Umbilical cord (tissue), 2 donors: ENCODE measurements at places on chromosomes 3 and 15. TPM values are rescaled to one million over a fixed set of nuclear protein-coding genes. Genes with fewer than 3 reads are reported as not detected.

- DNase-seq = no peak
These were observed 8.2 kb downstream of the TPM1 start for GRCh38 chr15:63050731-63051155.

GRCh38 chr3:133884054-133884886, 11.4 kb downstream of the RAB6B start:
- no peak for DNase-seq

DNA sequence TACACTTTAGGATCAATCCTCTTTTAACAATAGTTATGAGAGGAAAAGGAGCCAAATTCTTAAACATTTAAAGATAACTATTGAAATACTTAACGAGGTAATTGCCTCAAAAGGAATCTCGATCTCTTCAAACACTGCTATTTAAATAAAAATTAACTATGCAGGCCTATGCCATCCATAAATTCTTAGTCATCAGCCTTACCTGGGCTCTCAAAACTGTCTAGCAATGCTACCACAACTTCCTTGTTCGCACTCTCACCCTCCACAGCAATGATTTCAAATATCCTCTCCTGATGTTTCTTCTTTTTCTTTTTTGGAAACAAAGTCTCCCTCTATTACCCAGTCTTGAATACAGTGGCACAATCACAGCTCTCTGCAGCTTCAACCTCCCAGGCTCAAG, 12.3 kb downstream of the ETFA start:
- DNase-seq = no peak

GRCh38 chr15:25655207-25655948, 207.7 kb downstream of the ATP10A start:
- no peak for DNase-seq

- no peak for DNase-seq
These were observed 55.8 kb upstream of the PDZRN3 start for GRCh38 chr3:73680391-73681095.

DNA sequence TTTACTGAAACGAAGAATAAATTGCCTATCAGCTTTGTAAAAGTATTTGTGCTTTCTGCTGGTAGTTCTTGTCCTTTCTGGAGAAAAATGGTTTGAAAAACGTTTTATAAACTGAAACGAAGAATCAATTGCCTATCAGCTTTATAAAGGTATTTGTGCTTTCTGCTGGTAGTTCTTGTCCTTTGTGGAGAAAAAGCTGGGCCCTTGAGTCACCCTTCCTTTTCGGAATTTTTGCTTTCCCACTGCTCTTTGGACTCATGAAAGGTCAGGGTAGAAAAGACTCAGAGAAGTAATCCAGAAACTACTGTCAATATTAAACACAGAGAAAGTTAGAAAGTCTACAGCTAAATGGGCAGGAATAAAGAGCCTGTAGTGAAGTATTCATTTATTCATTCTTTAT, 72.8 kb downstream of the EOMES start:
- no peak for DNase-seq

DNA sequence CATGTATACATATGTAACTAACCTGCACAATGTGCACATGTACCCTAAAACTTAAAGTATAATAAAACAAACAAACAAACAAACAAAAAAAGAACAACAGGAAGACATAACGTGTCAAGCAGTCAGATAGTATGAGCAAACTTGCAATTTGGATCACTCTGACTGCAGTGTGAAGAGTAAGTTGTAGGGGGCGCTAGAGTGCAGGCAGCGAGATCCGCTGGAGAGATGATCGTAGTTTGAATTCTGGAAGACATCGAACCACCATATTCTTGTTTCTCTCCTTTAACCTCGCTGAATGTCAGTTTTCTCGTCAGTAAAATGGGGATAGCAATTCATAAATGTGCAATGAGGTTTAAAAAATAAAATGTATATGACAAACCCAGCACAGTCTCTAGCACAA, 165.2 kb upstream of the LMCD1 start:
- DNase-seq = no peak

DNA sequence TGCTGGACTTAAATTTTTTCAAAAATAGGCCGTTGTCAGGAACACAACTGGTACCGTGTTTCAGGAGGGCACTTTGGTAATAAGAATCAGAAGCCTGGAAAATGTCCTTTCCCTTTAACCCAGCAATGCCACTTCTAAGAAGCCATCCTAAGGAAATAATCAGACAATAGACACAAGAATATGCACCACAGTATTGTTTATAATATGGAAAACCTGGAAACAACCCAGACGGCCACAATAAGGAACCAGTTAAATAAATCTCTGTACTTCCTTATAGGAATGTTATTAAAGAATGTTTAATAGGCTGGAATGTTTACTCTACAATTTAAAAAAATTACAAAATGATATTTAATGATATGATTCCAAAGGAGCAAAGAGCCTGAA, 30.4 kb upstream of the ATP1B3 start:
- DNase-seq = no peak

DNA sequence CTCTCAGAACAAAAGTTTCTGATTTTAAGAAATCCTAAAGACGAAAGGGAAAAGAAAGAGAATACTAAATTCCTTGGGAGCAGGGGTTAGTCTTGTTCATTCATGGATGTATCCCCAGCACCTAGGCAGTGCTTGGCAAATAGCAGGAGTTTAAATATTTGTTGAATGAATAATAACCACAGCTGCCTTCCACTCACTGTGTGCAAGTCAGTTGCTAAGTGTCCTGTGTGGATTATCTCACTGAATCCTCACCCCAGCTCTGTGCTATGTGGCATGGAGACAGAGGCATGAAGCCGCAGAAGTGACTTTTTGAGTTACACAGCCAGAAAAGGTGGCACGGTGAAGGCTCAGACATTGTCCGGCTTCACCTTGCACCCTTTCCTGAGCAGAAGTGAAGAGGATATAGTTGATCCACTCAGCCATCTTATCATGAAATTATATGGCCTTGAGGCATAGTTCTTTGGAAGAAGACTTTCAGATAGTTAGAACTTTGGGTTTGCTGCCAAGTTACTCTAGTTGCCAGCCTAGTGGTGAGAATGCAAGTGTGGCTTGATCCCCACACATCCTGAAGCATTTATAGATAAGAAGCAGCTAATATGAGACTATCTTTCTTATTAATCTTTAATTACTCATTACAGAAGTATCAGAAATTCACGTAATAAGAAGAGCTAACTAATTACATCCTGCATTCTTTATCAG, 355.5 kb downstream of the LRTM1 start:
- DNase-seq = no peak

- DNase-seq = no peak
These were observed 73.9 kb downstream of the SUCLG2 start for GRCh38 chr3:67580430-67581000.

DNA sequence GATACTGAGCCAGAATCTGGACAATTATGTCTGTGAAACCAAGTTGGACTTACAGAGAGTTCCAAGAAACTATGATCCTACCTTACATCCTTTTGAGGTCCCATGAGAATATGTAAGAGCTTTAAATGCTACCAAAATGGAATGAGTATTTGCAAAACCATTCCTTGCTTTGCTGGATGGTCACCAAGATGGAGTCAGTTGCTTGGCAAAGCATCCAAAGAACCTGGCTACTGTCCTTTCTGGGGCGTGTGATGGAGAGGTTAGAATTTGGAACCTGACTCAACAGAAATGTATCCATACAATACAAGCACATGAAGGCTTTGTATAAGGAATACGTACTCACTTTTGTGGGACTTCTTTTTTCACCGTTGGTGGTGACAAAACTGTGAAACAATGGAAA, 36.2 kb downstream of the AP4E1 start:
- DNase-seq = no peak

GRCh38 chr15:43189296-43189695, 4.1 kb downstream of the CCNDBP1 start:
- no peak for DNase-seq

- DNase-seq = peak; percentile 15
These were observed 27.9 kb upstream of the TGFBR2 start for GRCh38 chr3:30578479-30578878.

GRCh38 chr15:43094416-43095030, 11.3 kb downstream of the UBR1 start:
- DNase-seq = no peak

DNA sequence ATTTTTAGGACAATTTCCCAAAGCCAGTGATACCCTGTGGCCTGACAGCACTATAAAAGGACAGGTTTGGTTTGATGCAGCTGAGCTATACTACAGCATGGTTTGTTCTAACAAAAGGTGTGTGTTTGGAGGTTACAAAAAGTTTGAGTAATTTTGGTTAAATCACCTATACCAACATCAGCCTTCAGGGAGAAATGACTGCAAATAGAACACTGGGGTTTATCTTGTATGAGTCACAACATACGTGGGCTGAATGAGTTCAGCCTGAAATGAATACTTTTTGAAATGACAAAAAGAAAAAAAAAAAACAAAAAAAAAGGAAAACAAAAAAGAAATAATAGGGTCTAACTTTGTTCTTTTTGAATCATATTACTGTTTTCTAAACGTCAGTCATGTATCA, 345.7 kb downstream of the CNTN3 start:
- no peak for DNase-seq

DNA sequence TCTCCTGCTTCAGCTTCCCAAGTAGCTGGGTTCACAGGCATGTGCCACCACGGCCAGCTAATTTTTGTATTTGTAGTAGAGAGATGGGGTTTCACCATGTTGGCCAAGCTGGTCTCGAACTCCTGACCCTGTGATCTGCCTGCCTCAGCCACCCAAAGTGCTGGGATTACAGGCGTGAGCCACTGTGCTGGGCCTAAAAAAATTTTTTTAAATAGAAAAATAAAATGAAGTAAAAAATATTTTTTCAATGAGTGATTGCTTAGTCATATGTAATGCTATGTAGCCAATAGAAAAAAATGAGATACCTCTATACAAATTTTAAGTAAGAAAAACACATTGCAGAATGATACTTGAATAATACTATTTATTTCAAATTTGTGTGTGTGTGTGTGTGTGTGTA, 27.9 kb upstream of the SLC30A4 start:
- DNase-seq = no peak

- DNase-seq = peak; percentile 29
These were observed 11.0 kb upstream of the PLXNA1 start for GRCh38 chr3:126971891-126972351.

- DNase-seq = peak; percentile 8
These were observed 84.8 kb upstream of the FOXB1 start for GRCh38 chr15:59918994-59919951.

- DNase-seq = no peak
These were observed 103.7 kb downstream of the MYO5A start for GRCh38 chr15:52424856-52425431.

DNA sequence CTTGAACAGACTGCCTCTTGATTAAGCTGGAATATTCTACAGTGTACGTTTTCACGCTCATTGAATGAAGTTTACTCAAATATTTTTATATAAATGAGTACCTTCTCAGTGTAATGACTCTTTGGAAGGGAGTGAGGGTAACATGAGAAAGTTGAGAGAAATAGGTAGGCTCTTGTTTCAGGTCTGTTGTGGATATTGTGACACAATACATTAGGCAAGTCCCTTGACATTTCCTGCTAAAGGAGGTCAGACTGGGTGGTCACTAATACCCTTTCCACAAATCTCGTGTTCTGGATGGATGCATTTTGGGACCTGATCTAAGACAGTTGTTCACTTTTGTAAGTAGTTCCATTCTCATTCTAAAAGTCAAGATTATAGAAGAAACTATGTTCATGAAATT, 324.8 kb upstream of the AZI2 start:
- DNase-seq = no peak

- no peak for DNase-seq
These were observed 122.6 kb downstream of the OSBPL10 start for GRCh38 chr3:31858439-31858838.

DNA sequence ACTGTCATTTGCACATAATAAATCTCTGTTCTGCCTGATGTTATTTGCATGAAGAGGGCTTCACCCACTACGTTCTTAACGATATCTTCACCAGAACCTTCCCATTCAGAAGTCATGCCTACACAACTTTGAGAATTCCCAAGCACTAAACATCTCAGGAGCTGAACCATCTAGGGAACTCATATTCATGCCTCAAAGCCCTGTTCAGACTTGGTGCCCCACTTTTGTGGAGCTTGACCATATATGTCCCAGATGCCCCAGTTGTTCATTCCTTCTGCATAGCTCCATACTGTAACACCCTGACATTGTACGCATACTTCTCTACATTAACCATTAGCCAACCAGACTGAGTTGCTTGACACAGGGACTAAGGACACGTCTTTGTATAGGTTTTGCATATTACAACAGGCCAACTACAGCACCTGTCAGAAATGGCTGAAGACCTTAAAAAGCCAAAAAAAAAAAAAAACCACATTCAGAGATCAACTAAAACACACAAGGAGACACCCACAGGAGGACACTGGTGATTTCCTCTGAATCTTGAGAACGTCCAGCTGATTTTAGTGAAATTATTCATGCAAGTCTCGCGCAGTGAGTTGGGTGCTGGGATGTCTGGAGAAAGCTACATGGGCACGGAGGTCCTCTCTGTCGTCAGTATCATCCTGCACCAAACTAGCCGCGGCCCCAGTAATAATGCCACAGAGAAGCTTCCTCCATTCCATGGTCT, 141.4 kb downstream of the FOXP1 start:
- no peak for DNase-seq

DNA sequence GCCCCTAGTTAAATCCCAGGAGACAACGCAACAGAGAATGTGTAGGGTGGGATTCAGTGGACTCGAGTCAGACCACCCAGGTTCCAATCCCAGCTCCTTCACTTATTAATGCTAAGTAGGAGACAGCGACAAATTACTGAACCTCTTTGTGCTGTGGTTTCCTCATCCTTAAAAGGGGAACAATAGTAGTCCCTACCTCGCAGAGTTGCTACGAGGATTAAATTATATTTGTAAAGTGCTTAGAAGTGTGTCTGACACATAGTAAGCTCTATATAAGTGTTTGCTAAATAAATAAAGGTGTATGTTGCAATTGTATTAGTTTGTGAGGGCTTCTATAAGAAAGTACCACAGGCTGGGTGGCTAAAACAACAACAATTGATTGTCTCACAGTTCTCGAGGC, 58.0 kb upstream of the PPARG start:
- no peak for DNase-seq

- DNase-seq = peak; percentile 3
These were observed 184.0 kb upstream of the CNTN6 start for GRCh38 chr3:908839-909238.

GRCh38 chr15:27762471-27762870, 336.6 kb downstream of the OCA2 start:
- DNase-seq = no peak

- DNase-seq = no peak
These were observed 22.4 kb downstream of the LZTFL1 start for GRCh38 chr3:45819543-45819942.

CCDC39 gene
- total RNA-seq = not detected

SLC38A3 gene
- total RNA-seq = not detected

KLF15 gene
- total RNA-seq = 1.7 TPM

GRM2 gene
- total RNA-seq = 0.24 TPM

PLSCR5 gene
- total RNA-seq = 6.0 TPM

MORC1 gene
- 2.4 TPM for total RNA-seq

CFAP91 gene
- total RNA-seq = 14.2 TPM

FAM107A gene
- 2.6 TPM for total RNA-seq

MOBP gene
- 1.9 TPM for total RNA-seq

INO80 gene
- total RNA-seq = 16.9 TPM

NEK11 gene
- 33.5 TPM for total RNA-seq

STXBP5L gene
- 26.5 TPM for total RNA-seq

PLA1A gene
- not detected for total RNA-seq

PAK2 gene
- total RNA-seq = 18.1 TPM

OCA2 gene
- total RNA-seq = 41.2 TPM

CGNL1 gene
- 22.4 TPM for total RNA-seq

RHCG gene
- 8.7 TPM for total RNA-seq
